ENCODE measurements at places on chromosomes 6 and 20. TPM values are rescaled to one million over a fixed set of nuclear protein-coding genes. Genes with fewer than 3 reads are reported as not detected.

GRCh38 chr6:83958241-83958685, 75.3 kb upstream of the MRAP2 start:
- no peak for DNase-seq

SRC gene
- total RNA-seq, result 20.6 TPM

- no peak for DNase-seq
These were observed 121.2 kb downstream of the SIM1 start for GRCh38 chr6:100343316-100344077.

SEMG1 gene
- not detected for total RNA-seq

BANF2 gene
- total RNA-seq, result not detected

- no peak for DNase-seq
These were observed 61.7 kb upstream of the MPC1 start for GRCh38 chr6:166444446-166444845.

- no peak for DNase-seq
These were observed 497 bp downstream of the BMP7 start for GRCh38 chr20:57265997-57266290.

DNA sequence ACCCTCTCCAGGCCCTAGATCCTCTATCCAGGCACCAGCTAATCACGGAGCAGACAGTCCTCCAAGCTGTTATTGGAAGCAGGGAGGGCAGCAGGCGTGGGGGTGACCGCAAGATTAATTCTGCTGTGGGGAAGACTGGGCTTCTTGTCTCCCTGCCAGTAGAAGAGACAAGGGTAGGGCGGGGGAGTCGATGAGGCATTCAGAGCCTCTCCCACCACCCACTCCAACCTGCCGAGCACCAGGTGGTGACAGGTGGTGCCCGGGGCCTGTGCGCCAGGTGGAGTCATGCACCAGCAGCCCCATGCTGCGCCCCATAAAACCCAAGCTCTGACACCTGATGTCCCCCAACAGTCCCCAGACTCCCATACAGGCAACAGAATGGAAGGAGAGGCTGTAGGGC, 89.6 kb downstream of the CDH22 start:
- no peak for DNase-seq

CST2 gene
- total RNA-seq, result not detected

- no peak for DNase-seq
These were observed 1241.7 kb upstream of the ADGRB3 start for GRCh38 chr6:67393356-67393755.

- no peak for DNase-seq
These were observed 51.0 kb upstream of the SUPT3H start for GRCh38 chr6:45428727-45429126.

GRCh38 chr6:48069280-48069679, 41.7 kb downstream of the PTCHD4 start:
- no peak for DNase-seq

GRCh38 chr6:39203436-39204159, 25.7 kb downstream of the KCNK5 start:
- no peak for DNase-seq

DNA sequence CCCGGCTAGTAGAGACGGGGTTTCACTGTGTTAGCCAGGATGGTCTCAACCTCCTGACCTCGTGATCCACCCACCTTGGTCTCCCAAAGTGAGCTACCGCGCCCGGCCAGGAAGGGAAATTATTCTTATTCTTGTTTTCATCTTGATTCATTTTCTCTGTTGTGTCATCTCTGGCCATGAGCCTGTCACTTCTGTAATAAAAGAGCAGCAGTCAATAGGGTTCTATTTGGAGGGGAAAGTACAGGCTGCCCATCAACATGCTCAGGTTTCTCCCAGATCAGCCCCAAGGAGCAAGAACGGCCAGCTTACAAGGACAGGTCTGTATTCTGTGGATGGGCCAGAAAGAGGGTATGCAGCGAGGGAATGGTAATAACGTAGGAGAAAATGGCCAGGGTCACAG, 345.0 kb downstream of the PREX1 start:
- DNase-seq, result no peak

GRCh38 chr6:82924799-82925535, 140.7 kb downstream of the UBE3D start:
- DNase-seq, result no peak

DNA sequence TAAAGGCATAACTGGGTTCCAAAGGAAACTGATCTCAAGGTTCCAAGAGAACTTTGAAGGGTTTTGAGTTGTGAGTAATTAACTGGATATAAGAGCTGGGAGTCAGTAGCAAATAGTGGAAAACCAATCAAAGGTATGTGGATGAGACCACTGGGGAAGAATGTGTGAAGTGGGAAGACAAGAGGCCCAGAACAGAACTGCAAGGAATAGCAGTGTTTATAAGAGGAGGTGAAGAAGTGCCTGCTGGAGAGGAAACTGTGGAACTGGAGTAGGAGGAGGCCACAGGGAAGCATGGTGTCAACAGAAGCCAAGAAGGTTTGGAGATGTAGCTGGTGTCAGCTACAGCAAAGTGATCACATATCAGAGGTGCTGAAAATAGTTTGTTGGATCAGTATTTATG, 18.7 kb upstream of the HDAC2 start:
- no peak for DNase-seq

OR2H1 gene
- not detected for total RNA-seq

RHAG gene
- not detected for total RNA-seq

- DNase-seq, result no peak
These were observed at the start of gene GNRH2 for GRCh38 chr20:3043322-3043721. Gene GNRH2 (plus strand): TSS chr20:3043622. CDS start chr20:3044415, 793 bp downstream.

- no peak for DNase-seq
These were observed 27.9 kb upstream of the SLC2A12 start for GRCh38 chr6:134080171-134080795.

All from glomerular endothelial cell (primary cell).